ENCODE measurements at places on chromosomes 3 and 15.
A peak's percentile ranks its signal among the peaks of the same experiment; 100 is the strongest.

GRCh38 chr15:101506491-101506890 is 17.0 kb upstream of the PCSK6 start:
- DNase-seq, result no peak

- no peak for DNase-seq
Measured at GRCh38 chr3:16366581-16366980, 101.6 kb downstream of the OXNAD1 start.

DNA sequence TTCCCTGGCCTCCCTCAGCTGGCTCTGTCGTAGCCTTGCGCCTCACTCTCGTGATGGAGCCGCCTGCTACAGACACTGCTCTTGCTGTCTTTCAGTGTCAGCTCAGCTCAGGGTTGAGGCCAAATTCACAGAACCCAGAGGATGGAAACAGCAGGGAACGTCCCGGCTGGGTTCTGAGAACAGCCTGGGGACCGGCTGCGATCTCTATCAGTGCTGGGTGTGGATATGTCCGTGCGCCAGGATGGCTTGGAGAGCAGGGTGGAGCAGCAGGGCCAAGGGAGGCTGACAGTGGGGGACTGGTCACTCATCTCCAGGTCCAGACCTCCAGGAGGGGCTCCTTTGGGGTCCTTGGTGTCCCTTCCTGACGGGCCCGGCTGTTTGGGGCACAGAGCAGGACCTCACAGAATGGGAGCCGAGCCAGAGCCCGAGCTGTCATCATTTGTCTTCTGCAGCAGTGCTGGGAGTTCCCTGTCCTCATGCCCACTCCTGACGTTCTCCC is 18.4 kb downstream of the KLF15 start:
- no peak for DNase-seq

DNA sequence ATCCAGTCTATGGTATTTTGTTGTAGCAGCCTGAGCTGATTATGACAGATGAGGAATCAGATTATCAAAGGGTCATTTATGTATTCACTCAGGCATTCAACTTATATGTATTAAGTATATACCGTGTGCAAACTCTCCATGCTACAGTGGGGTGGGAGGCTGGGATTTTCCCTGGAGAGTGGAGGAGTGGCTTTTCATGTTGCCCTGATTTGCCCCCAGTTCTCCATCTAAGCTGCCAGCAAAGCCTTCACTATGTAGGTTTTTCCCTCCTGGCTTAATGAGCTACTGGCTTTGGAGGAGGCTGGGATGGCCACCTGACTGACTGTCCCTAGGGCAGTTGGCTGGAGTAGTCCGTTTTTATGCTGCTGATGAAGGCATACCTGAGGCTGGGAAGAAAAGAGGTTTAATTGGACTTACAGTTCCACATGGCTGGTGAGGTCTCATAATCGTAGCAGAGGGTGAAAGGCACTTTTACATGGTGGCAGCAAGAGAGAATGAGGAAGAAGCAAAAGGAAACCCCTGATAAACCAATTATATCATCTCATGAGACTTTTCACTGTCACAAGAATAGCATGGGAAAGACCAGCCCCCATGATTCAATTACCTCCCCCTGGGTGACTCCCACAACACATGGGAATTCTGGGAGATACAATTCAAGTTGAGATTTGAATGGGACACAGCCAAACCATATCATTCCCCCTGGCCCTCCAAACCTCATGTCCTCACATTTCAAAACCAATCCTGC is 253.9 kb downstream of the RPLP1 start:
- no peak for DNase-seq

DNA sequence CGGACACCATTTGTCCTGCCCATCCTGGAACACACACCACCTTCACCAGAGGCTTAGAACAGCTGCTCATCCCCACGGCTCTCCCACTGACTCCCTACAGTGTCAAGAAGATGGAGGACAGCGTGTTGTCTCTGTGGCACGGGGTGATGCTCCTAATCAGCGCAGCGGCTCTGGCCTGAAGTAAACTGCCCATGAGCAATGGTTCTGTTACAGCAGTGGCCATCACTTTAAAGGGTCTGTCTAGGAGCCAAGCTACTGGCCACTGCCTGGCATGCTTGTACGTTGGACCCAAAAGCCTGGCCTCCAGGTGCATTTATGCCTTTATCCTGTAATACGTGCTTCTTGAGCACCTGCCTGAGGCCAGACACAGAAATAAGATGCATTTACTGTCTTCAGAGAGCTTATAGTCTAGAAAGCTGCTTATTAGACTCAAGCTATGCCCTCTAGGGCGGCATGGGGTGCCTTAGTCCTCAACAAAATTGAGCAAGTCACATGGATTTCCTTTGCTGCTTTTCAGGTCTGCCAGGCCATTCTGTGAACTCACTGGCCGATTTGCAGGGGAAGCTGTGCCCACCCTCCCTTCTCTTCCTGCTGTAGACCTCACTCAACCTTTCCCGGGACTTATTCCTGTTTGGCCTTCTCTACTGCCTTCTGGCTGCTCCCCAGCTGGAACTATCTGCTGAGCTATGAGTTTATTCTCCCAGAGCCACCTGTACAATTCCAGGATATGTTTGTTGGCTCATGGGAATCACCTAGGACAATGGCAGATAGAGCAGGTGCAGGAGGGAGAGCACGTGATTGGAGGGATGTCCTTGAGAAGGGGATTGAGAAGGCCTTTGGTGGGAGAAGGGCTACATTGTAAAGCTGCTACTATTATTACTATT is 51.9 kb downstream of the STARD5 start:
- DNase-seq, result no peak

DNA sequence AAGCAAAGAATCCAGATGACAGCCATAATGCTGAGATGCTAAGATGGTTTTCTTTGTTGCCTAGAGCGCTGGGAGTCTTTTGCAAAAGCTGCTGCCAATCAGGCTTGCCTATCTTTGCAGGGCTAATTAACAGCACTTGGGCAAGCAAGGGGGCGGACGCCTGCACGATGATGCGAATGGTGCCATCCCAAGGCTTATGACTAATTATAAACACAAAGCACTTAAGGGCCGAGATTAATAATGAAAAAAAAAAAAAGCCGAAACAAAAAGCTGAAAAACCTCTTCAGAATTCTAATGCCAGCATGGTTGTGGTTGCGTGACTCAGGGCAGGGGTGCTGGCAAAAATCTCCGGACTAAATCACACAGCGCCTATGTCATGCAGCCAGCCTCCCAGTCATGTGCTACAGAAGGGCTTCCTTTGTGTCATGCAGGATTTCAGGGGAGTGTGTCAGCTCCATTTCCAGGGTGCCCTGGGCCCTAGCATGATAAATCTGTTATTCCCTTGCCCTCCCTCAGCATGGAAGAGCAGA is 185.0 kb upstream of the ANKRD28 start:
- DNase-seq, result peak; percentile 26

DNA sequence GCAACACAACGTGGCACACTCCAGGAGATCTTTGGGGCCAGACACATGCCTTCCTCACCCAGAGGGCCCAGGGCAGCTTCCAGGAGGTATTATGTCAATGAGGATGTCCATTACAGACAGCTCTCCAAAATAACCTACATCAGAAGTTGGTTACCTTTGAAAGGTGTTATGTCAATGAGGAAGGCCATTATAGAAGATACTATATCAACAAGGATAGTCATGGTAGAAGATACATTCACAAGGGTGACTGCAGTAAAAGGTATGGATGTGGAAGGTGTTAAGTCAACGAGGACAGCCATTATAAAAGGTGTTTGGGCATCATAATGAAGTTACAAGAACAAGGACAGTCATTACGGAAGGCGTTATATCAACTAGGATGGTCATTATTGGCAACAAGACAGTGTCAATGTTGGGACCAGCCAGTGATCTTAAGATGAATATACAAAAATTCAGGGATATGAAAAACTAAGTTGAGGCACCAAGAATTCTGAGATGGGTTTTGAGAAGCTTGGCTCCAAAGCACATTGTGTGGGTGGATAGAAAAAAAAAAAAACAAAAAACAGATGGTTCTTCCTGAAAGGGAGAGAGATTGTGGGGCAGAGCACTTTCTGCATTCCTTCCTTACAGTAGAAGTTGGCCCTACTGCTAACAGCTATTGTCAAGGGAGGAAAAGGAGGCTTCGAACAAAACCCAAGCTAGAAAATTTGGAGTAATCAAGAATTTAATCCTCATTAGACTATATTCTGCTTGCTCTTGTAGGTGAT is 11.2 kb downstream of the CDCP1 start:
- no peak for DNase-seq

GRCh38 chr3:116057400-116058006 is 387.8 kb downstream of the LSAMP start:
- no peak for DNase-seq

- DNase-seq, result no peak
Measured at GRCh38 chr3:176919836-176920765, 277.2 kb downstream of the TBL1XR1 start.

DNA sequence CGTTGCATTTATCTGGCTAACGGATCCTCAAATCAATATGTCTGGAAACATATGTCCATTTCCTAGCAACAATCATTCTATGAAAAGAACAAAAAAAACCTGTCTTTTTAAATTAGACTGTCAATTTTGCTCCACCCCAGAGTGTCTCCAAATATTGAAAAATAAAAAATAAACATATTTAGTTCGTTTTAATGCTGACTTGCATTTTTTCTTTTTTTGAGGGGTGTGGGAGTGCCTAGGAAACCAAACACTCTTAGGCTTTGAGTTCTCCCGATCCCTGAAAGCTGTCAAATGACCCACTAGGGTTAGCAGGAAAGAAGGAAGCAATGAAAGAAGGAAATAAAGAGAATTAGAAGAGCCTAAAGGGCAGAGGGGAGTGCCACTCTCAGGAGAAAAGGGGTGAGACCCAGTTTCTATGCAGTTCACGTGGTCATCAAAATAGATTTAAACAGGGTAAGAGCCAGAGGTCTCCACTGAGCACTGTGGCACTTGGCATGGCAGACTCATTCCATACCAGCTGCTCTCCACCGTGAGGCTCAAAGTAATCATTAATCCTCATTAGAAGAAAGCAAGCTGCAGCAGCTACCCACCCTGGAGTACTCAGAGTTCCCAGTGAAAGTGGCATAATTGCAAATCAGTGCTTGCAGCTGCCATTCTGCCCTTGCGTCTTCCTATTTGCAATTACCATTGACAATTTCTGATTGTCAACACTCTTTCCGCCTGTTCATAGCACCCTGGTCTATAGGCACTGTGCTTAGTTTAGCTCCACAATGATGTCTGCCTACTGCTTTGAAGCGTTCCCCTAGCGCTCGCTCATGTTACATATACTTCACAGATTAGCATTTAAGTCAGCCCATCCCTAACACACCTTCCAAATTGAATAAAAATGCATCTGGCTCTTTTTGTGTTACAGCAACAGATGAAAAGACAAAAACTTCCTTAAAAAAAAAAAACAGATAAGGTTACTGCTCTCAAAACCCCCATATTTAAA is 32.3 kb downstream of the PDZRN3 start:
- DNase-seq, result no peak

GRCh38 chr3:54632834-54633233 is 295.0 kb downstream of the LRTM1 start:
- no peak for DNase-seq

GRCh38 chr15:83695246-83695645 is 41.3 kb downstream of the ADAMTSL3 start:
- no peak for DNase-seq

DNA sequence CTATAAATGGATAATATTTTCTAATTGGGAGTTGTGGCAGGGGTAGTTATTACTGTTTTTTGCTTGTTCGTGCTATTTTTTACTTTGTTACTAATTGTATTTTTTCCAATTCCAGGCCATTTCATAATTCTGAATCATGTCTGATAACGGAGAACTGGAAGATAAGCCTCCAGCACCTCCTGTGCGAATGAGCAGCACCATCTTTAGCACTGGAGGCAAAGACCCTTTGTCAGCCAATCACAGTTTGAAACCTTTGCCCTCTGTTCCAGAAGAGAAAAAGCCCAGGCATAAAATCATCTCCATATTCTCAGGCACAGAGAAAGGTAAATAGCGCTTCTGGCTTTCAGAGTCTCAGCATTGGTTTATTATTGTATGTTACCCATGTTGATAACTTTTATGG is 42.9 kb downstream of the PAK2 start:
- DNase-seq, result no peak

- no peak for DNase-seq
Measured at GRCh38 chr15:72156928-72157327, 38.7 kb downstream of the SENP8 start.

DNA sequence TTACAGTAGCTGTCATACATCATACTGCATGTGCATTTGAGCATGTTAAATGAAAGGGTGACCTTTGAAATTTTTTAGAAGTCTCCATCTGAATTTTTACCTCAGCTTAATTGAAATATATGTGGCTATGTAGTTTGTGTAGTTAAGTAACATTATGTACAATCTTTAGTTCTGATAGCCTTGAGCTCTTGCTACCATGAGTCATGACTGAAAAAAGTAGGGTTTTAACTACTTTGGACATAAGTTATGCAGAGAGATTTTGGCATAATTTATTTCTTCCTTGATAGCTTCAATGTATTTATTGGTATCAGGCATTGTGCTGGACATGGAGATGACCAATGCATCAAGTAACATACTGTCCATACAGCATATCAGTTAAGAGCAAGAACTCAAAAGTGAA is 376.5 kb upstream of the ZNF717 start:
- no peak for DNase-seq

DNA sequence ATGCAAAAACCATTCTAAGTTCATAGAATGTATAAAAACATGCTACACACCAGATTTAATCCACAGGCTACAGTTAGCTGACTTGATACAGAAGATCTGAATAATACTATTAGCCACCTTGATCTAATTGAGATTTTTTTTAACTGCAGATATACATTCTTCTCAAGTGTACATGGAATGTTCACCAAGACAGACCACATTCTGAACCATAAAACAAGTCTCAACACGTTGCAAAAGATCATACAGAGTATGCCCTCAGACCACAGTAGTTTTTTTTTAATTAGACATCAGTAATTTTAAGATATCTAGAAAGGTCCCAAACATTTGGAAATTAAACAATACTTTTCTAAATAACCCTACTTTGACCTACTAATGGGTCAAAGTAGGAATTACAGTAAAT is 83.3 kb downstream of the FGF7 start:
- no peak for DNase-seq

DNA sequence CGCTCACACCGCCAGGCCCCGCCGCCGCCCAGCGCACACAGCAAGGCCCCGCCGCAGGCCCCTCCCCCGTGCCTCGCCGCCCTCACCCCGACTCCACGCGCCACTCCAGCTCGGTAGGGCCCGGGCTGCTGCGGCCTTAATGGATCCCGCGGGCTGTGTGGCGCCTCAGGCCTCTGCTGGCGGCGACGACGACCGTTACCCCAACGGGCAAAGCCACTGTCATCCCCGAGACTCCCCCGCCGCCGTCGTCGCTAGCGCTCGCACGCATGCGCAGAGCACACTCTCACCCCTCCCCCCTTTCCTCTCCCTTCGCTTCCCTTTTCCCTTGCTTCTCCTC is at the start of gene MSL2:
TSS of gene MSL2 (minus strand) at position 272 of the 337 bp plus-strand sequence. CDS start 1,222 bp downstream, outside the sequence.
- DNase-seq, result no peak

DNA sequence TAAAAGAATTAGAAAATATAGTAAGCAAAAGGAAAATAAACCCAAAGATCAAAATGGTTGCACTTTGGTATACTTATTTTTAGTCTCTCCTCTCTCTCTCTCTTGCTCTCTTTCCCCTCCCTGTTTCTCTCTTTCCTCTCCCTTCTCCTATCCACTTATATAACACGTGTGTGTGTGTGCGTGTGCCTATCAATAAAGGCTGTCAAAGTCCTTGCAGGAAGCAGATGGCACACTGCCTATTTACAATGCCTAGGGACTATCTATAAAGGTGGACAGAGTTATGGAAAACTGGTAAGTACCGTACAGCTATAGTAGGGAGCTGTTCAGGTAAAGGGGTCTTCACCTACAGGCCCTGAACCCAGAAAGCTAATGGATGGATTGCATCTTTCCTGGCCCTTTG is 161.6 kb downstream of the SQOR start:
- DNase-seq, result no peak

Measured in anterior cingulate cortex (tissue), 58 donors.